ENCODE measurements at places on chromosomes 13 and 19. TPM values are rescaled to one million over a fixed set of nuclear protein-coding genes. Genes with fewer than 3 reads are reported as not detected.

DNA sequence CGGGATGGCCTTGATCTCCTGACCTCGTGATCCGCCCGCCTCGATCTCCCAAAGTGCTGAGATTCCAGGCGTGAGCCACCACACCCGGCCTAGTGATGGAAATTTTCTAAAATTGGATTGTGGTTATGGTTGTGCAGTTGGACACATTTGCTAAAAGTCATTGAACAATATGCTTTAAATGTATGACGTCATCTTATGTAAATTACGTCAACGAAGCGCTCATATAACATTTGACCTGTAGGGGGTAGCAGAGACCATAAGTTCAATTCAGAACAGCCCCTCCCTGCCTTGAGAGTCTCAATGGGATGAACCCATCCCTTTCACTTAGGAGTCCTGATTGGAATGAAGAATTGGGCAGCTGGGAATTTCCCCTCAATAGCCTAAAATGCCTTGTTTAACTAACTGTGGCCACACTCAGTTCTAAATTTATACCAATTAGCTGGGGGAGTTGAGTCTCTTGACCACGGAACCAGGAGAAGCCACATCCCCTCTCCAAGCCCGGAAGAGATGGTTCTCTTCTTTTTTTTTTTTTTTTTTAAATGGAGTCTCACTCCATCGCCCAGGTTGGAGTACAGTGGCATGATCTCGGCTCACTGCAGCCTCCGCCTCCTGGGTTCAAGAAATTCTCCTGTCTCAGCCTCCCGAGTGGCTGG lies 15.2 kb upstream of the TLE6 start:
- H3K4me1 ChIP-seq = peaks cover 2% of the 10 kb centered on the region
- H3K27me3 ChIP-seq = no peaks in the 10 kb centered on the region
- DNase-seq = peak; percentile 46
- peak overlapping the region; percentile 31 for H3K4me3 ChIP-seq

GRCh38 chr19:28859811-28860210 lies 353.1 kb downstream of the UQCRFS1 start:
- no peak overlapping the region for H3K4me3 ChIP-seq
- H3K27me3 ChIP-seq = no peaks in the 10 kb centered on the region
- no peak overlapping the region for H3K27ac ChIP-seq

GRCh38 chr13:106299621-106300020 lies 235.8 kb downstream of the EFNB2 start:
- H3K4me3 ChIP-seq = no peak overlapping the region
- no peaks in the 10 kb centered on the region for H3K27me3 ChIP-seq
- no peak for DNase-seq
- H3K36me3 ChIP-seq = no peaks in the 10 kb centered on the region
- H3K4me1 ChIP-seq = no peaks in the 10 kb centered on the region

- H3K36me3 ChIP-seq = peaks cover 24% of the 10 kb centered on the region
- DNase-seq = no peak
- H3K4me3 ChIP-seq = no peak overlapping the region
- peaks cover 5% of the 10 kb centered on the region for H3K4me1 ChIP-seq
- no peak overlapping the region for H3K27ac ChIP-seq
Measured at GRCh38 chr13:114029866-114030625, 56.2 kb upstream of the C13orf46 start.

GRCh38 chr19:54448040-54448773 lies 792 bp upstream of the LENG8 start:
- peak; percentile 64 for DNase-seq
- peaks cover 2% of the 10 kb centered on the region for H3K27me3 ChIP-seq
- H3K27ac ChIP-seq = peak overlapping the region; percentile 99
- H3K4me3 ChIP-seq = peak overlapping the region; percentile 99
- H3K4me1 ChIP-seq = peaks cover 42% of the 10 kb centered on the region

- no peak overlapping the region for H3K4me3 ChIP-seq
- no peaks in the 10 kb centered on the region for H3K27me3 ChIP-seq
- DNase-seq = no peak
- H3K27ac ChIP-seq = no peak overlapping the region
Measured at GRCh38 chr13:57918086-57918485, 286.5 kb downstream of the PCDH17 start.

DNA sequence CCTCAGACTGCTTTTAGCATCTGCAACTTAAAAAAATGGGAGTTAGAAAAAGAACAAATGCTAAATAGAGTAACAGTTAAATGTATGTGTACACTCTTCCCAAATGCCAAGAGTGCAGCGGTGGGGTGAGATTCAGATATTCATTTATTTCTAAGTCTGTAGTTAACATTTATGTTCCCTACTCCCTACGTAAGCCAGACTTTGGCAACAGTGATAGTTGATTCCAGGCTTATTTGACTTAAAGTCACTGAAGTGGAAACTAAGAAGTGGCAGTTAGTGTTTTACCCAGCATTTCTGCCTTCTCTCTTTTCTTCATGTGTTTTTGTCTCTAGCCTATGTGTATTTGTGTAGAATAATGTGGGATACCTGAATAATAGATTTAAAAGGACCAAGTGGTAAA lies 4.5 kb downstream of the MIR17HG start:
- DNase-seq = no peak
- peaks cover 76% of the 10 kb centered on the region for H3K36me3 ChIP-seq
- peak overlapping the region; percentile 51 for H3K27ac ChIP-seq
- peaks cover 46% of the 10 kb centered on the region for H3K4me1 ChIP-seq

DNA sequence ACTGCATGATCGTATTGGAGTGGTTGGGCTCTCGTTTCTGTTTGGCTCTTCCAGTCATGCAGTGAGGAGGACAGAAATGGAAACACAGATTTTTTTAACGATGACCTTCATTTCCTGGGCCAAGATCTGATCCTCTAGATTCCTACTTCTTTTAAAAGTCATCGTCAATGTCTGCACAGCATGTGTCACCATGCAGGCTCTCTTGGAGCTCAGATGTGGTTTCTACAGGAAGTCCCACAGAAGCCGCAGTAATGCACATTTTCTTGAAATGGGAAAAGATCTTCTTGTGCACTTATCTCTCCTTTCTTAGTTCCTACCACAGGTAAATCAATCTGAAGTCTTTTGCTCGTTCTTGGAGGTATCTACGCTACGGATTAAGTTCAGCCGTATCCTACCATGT lies 626.9 kb downstream of the EFNB2 start:
- H3K27ac ChIP-seq = no peak overlapping the region
- no peak overlapping the region for H3K4me3 ChIP-seq
- H3K4me1 ChIP-seq = peaks cover 12% of the 10 kb centered on the region
- H3K36me3 ChIP-seq = no peaks in the 10 kb centered on the region

DNA sequence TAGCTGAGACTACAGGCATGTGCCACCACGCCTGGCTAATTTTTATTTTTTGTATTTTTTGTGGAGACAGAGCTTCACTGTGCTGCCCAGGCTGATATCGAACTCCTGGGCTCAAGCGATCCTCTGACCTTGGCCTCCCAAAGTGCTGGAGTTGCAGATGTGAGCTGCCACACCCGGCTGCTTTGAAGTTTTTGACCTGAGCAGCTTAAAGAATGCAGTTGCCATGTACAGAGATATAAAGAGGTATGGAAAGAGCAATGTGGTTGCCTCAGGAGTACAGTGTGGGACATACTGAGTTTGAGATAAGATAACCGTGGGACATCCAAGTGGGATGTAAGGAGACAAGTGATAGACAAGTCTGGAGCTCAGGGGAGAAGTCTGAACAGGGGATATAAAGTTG lies 82.7 kb upstream of the LSM14A start:
- no peaks in the 10 kb centered on the region for H3K4me1 ChIP-seq
- no peak for DNase-seq
- peaks cover 15% of the 10 kb centered on the region for H3K27me3 ChIP-seq
- H3K4me3 ChIP-seq = no peak overlapping the region

GRCh38 chr13:107881362-107881761 lies 334.0 kb downstream of the LIG4 start:
- no peaks in the 10 kb centered on the region for H3K27me3 ChIP-seq
- no peak overlapping the region for H3K4me3 ChIP-seq
- H3K27ac ChIP-seq = no peak overlapping the region
- DNase-seq = no peak
- H3K4me1 ChIP-seq = no peaks in the 10 kb centered on the region

- H3K36me3 ChIP-seq = no peaks in the 10 kb centered on the region
- H3K27me3 ChIP-seq = peaks cover 11% of the 10 kb centered on the region
- no peaks in the 10 kb centered on the region for H3K4me1 ChIP-seq
Measured at GRCh38 chr13:94339116-94339687, 140.3 kb downstream of the DCT start.

DNA sequence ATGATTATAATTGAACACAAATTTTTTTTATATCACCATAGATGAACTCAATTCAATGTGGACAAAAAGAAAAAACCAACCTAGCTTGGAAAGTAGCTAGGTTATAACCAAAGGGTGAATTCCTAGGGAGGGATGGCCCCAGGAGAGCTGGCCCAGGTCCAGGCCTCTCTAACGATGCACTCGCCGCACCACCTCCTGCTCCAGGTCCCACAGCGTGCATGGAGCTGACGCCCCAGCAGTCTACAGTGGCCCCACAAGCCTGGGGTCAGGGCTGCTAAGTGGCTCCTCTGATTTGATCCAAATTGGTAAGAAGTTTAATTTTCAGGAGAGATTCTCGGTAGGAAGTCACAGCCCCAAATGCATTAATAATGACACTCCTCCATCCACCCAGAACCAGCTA lies 48.8 kb downstream of the TSHZ3 start:
- no peaks in the 10 kb centered on the region for H3K36me3 ChIP-seq
- H3K27me3 ChIP-seq = no peaks in the 10 kb centered on the region
- H3K27ac ChIP-seq = no peak overlapping the region
- no peak for DNase-seq

DNA sequence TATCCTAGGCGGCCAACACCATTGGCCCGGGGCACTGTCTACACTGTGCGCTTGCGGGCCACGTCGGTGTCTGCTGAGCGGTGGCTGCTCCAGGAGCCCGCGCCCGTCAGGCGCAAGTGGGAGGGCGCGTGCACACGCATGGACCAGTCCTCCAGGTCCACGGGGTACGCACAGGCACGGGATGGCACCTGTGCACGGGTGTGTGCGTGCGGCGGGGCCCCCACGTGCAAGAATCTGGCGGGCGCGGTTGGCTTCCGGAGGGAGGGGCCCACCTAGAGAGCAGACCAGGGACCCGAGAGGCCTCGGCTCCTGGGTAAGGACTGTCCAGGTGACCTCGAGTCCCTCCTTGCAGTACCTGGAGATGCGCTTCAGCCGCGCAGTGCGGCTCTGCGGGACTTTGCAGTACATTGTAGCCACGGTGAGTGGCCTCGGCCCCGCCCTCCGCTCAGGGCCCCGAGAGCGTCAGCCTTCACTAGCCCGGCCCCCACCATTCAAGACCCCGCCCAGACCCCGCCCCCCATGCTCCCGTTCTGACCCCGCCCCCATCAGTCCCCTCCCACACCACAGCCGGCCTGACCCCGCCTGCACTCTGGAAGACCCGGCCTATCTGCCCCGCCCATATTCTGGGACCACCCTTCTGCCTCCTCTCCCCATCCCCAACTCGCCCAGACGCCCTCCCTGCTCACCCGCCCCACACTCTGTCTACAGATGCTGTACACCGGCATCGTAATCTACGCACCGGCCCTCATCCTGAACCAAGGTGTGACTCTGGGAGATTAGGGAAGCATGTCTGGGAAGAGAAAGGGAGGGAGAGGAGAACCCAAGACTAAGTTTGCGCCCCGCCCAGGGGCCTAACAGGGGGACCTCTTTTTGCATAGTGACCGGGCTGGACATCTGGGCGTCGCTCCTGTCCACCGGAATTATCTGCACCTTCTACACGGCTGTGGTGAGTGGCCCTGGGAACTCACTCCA lies 2.3 kb downstream of the SLC5A5 start:
- peaks cover 17% of the 10 kb centered on the region for H3K4me1 ChIP-seq
- H3K27me3 ChIP-seq = no peaks in the 10 kb centered on the region
- H3K27ac ChIP-seq = no peak overlapping the region

GRCh38 chr13:41220401-41220800 lies 26.0 kb upstream of the KBTBD7 start:
- DNase-seq = no peak
- H3K36me3 ChIP-seq = peaks cover 1% of the 10 kb centered on the region
- no peaks in the 10 kb centered on the region for H3K27me3 ChIP-seq
- no peak overlapping the region for H3K4me3 ChIP-seq

Gene ZNF577
- 4.1 TPM for total RNA-seq

Gene FARSA
- total RNA-seq = 110 TPM

Gene CLDND2
- 4.8 TPM for total RNA-seq

Gene RUBCNL
- 0.73 TPM for total RNA-seq

Gene LHB
- not detected for total RNA-seq

Gene TMEM59L
- total RNA-seq = 0.24 TPM

Gene ETV2
- 0.83 TPM for total RNA-seq

Gene GDF15
- total RNA-seq = not detected

Gene KASH5
- 2.6 TPM for total RNA-seq

Gene ZNF552
- total RNA-seq = 4.8 TPM

All from activated CD4-positive, alpha-beta memory T cell treated with anti-CD3 and anti-CD28 coated beads for 36 hours (primary cell).